ENCODE measurements at places on chromosomes 2 and 18.

DNA sequence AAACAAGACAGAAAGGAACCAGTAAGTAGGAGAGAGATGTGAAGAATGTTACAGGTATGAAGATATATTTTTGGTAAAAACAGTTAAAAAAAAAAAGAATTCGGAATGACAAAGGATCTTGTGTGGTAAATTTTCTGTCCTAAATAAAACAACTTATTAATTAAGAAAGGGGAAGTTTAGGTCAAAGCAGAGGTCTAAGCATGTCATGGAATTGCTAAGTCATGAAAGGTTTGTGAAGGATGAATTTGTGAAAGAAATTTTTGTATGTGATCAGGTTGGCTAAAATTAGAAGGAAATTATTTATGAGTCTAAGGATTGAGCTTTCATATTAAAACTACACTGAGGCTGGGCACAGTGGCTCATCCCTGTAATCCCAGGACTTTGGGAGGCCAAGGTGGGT lies 11.1 kb upstream of the ALPG start:
- no peak for DNase-seq

DNA sequence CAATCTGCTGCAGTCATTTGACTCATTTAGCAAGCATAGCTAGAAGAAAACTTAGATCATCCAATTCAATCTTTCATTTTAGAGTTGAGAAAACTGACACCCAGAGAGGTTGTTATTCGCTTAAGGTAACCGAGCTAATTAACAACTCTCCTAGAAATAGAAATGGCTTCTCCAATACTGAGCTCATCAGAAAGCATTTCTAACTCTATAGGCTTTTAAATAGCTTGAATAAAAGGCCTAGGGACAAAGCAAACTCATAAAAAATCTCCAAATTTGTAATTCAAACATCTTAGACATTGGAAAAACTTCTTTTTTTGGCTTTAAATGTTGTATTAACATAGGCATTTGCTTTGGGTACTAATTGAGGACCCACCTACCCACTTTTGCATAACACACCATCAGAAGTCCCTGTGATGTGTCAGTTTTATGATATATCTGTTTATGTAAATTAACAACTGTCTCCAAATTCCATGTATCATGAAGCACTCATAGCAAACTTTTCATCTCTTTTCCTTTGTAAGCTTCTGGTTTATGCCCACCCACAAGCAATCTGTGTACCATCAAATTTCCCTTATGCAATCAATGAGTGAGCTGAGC lies 343.9 kb upstream of the CHST9 start:
- no peak for DNase-seq

DNA sequence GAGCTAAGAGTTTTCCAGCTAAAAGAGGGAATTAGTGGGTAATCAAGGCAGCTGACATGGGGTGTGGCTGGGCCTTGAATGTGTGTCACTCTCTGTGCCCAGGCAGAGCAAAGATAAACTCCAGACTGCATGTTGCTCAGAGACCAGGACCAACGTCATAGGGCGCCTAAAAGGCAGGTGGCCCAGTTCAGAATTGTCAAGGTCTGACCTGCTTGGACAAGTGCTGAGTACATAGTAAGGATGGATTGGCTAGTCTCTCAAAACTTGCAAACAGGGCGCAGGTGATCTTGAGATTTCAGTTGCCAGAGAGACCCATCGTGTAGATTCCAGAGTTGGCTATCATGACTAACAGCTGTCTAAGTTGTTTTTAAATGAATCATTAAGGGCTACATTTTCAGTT lies 19.0 kb downstream of the CLUL1 start:
- DNase-seq = no peak

- no peak for DNase-seq
These were observed 189.2 kb downstream of the CD226 start for GRCh38 chr18:69758458-69758857.

DNA sequence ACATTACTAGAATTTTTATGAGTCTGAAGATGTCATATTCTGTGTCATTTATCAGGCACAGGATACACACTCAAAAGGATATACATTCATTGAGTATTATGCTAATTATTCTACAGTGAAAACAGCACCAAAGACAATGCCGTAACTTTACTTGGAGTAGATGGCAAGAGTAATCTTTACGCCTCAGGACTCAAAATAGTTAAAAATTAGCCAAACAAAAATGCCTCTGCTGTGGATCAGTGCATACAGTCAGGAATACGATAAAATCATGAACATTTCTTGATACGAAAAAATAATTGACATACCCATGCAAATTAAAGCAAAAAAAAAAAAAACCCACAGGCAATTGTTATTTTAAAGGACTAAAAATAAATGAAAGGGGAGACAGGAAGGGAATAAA lies 129.7 kb downstream of the NETO1 start:
- no peak for DNase-seq

DNA sequence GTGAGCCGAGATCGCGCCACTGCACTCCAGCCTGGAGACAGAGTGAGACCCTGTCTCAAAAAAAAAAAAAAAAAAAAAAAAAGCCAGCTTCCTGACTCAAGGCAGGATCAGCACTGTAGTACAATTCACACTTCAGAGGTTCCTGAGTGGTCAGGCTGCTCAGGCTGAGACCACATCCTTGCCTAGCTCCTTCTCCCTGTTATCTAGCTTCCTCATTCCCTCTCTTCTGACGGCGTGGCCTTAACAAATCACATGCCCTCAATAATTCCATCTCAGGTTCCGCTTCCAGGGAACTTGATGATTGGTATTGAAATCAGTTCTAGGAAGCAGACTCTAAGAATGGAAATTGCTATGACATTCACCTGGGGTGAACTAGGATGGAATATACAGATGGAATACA lies 29.8 kb upstream of the KDM3A start:
- peak; percentile 11 for DNase-seq

GRCh38 chr2:195029804-195030654 lies 627.0 kb upstream of the SLC39A10 start:
- no peak for DNase-seq

DNA sequence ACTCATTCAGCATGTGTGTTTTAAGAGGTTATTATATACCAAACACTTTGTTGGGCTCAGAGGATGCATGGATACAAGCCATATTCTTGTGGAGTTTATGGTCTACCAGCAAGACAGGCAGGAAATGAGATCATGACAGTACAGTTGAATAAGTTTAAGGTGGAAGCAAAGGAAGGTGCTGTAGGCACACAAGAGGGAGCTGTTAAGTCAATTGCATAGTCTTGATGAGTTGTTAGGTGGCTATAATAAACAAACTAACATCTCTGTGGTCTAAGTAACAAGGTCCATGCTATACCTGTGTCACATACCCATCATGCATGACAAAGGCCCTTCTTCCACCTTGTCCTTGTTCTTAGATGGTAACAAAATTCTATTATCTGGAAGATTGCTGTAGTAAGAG lies 538.3 kb downstream of the CNTNAP5 start:
- DNase-seq = no peak
